ENCODE measurements at places on chromosomes 4 and X. TPM values are rescaled to one million over a fixed set of nuclear protein-coding genes. Genes with fewer than 3 reads are reported as not detected.

Gene GJB1
- not detected for total RNA-seq

Gene SH3D19
- 31.4 TPM for total RNA-seq

Gene RPS6KA3
- 29.0 TPM for total RNA-seq

Gene SFRP2
- 1.8 TPM for total RNA-seq

Gene PF4V1
- not detected for total RNA-seq

Gene MAP7D3
- total RNA-seq, result 19.0 TPM

Gene GAGE12F
- not detected for total RNA-seq

Gene CLDN22
- not detected for total RNA-seq

Gene COL4A6
- total RNA-seq, result 7.2 TPM

Gene DNAAF6
- total RNA-seq, result not detected

Gene HTN1
- not detected for total RNA-seq

Gene CHRDL1
- 9.0 TPM for total RNA-seq

Gene GPC3
- 45.5 TPM for total RNA-seq

Gene VCX3A
- total RNA-seq, result not detected

Gene CNKSR2
- 0.33 TPM for total RNA-seq

Gene SSX1
- not detected for total RNA-seq

Gene SLC6A14
- not detected for total RNA-seq

Gene RTL9
- total RNA-seq, result 0.17 TPM

Gene FAM184B
- total RNA-seq, result under 0.01 TPM

Gene EREG
- 9.9 TPM for total RNA-seq

Gene SSX2B
- not detected for total RNA-seq

Gene GPRASP2
- total RNA-seq, result 24.6 TPM

Gene SOWAHB
- under 0.01 TPM for total RNA-seq

Gene CRMP1
- total RNA-seq, result 0.33 TPM

Gene CLDN2
- not detected for total RNA-seq

Gene COX7B2
- not detected for total RNA-seq

Gene ADGRL3
- total RNA-seq, result 0.26 TPM

Gene UGT2B17
- total RNA-seq, result not detected

Gene BLTP1
- 130 TPM for total RNA-seq

Gene ADGRG2
- total RNA-seq, result under 0.01 TPM

Gene FGB
- not detected for total RNA-seq

Gene SRPK3
- 0.51 TPM for total RNA-seq

Gene IBSP
- total RNA-seq, result not detected

Gene RAB40AL
- total RNA-seq, result 0.33 TPM

Gene MAGEA2
- total RNA-seq, result not detected

Gene EXOC1
- total RNA-seq, result 64.2 TPM

Gene NAP1L3
- total RNA-seq, result 1.3 TPM

Gene TBC1D8B
- 5.4 TPM for total RNA-seq

Gene RXFP1
- 1.3 TPM for total RNA-seq
